Progenitor cell of endocrine pancreas (in vitro differentiated cells): ENCODE measurements at places on chromosomes 16 and 17. TPM values are rescaled to one million over a fixed set of nuclear protein-coding genes. Genes with fewer than 3 reads are reported as not detected.

Gene AURKB
- 52.7 and 54.9 TPM in 2 replicates for total RNA-seq

Gene OTOP2
- total RNA-seq, result not detected in 2 replicates

Gene MT3
- total RNA-seq, result not detected in 2 replicates

DNA sequence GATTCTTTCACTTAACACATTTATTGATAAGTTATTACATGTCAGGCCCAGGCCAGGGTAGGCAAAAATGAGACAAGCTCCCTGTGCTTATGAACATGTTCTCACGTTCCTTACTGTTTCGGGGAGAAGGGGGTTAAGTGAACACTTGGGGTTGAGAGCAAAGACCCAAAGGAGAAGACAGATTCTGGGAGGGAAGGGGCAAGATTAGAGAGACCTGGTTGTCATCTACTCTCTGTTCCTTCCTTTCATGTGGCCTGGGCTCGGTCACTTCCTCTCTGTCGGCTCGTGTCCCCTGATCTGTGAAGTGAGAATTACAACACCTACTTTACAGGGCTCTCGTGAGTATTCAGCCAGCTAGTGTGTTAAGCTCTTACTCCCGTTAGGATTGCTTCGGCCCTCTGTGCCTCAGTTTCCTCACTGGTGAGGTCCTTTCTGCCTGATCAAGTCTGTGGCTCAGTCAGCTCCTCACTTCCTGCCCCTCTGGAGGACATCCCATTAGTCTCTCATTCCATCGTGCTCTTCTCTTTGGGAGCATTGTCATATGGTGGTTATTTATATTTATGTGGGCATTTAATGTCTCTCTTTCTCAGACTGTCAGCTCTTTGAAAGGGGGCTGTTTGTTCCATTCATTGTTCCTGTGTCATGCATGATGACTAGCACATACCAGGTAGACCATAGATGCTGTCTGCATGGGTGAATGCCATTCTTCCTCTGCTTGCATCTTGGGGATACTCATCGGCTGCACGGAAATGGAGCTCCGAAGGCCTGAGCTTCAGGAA, 38.9 kb downstream of the PLCG2 start:
- no peak for DNase-seq

DNA sequence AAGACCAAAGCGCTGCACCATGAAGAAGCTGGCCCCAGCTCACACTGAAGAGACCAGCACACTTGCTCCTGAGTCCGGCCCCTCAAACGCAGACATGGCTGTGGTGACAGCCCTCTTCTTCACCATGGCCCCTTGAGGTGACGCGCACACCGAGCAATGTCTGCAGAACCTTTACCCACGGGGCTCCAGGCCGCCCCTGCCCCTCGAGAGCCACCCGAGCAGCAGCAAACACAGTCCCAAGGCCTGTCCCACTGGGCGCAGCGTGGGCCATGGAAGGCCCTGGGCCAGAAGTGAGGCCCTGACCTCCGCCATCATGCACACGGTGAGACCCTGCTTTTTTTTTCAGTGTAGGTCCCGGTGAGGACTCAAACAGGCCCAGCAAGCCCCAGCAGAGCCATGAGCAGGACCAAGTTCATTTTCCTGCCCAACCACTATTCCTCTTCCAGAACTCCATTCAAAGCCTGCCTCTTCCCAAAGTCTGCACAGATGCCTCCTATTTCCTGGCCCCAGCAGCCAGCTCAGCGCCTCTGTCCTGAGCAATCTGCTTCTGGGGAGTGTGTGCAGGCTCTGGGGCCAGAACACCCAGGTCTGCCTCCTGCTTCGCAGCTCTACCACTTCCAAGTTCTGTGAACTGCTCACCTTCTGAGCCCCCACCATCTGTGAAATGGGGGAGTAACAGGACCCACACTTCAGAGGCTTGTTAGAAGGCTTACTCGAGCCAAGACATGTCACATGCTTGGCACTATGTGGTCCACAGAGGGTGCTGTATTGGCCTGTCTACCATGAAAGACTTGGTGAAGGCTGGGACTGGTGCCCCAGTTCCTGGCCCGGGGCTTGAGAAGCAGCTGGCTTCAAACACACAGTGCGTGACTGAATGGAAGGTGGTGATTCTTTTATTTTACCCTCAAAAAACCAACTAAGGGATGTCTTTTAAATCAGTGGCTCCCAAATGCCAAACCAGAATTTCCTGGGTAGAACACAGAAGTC, 35.7 kb upstream of the GSG1L start:
- DNase-seq, result no peak

DNA sequence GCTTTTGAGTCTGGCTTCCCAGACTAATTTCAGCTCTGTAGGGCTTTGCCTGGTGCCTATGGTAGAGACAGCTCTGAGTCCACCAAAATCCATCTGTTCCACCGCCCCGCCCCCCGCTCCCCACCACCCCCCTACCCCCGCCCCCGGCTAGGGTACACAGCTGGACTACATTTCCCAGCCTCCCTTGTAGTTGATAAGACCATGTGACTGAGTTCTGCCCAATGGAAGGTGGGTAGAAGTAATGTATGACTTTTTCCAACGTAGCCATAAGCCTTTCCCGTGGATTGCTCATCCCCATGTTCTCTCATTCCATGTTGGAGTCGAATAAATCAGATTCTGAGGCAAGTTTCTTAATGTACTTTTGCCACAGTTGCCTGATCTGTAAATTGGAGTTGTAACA, 786.7 kb upstream of the EEF2KMT start:
- DNase-seq, result no peak

DNA sequence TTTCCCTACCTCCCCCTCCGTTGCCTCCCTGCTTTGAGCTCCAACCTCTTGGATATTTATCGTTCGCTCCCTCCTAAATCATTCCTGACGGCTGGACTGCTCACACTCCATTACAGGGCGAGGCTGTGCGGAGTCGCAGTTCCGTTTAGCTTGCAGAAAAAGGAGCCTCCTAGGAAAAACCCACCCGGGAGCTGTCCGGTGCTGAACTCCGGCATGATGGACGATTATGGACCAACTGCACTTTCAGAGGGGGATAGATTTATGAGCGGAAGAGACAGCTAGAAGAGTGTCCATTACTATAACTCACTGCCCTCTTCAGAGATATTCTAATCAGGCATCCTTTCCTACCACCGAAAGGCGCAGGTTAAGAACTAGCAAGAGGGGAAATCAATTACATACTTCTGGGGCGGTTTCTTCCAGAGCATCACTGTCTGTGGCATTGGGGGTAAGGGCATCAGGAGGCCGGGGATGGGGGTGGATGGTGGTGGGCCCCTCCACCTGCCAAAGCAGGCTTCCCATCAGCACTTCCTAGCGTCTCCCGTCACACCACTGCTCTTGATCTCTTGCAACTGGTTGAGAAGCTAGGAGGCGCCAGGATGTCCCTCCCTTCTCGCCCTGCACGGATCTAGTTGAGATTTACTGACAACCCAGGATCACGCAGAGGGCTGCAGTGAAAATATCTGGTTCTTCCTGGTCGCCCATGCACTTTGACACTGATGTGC, 251.2 kb downstream of the ENGASE start:
- DNase-seq, result peak; percentile 56
